ENCODE measurements at places on chromosomes 6 and 20. TPM values are rescaled to one million over a fixed set of nuclear protein-coding genes. Genes with fewer than 3 reads are reported as not detected.

The PCK1 gene
- total RNA-seq, result 0.13 TPM

The SLC32A1 gene
- not detected for total RNA-seq

The RPP40 gene
- 17.7 TPM for total RNA-seq

The UBD gene
- total RNA-seq, result 1.0 TPM

The CSNK2B gene
- total RNA-seq, result 172 TPM

The CPNE5 gene
- 0.20 TPM for total RNA-seq

The GPX5 gene
- total RNA-seq, result not detected

The TXLNB gene
- not detected for total RNA-seq

The GNAS-AS1 gene
- total RNA-seq, result not detected

The FNDC11 gene
- 0.25 TPM for total RNA-seq

The MUC21 gene
- not detected for total RNA-seq

The TDRD6 gene
- total RNA-seq, result not detected

The WFDC5 gene
- total RNA-seq, result not detected

The HLA-DQA1 gene
- not detected for total RNA-seq

The ZNF334 gene
- total RNA-seq, result not detected

The SERPINB1 gene
- total RNA-seq, result 52.0 TPM

The COL9A3 gene
- 0.96 TPM for total RNA-seq

The EYA2 gene
- total RNA-seq, result 2.5 TPM

The FAM83C gene
- 0.06 TPM for total RNA-seq

The DYNLRB1 gene
- total RNA-seq, result 217 TPM

The JAG1 gene
- 33.7 TPM for total RNA-seq

The LRRC73 gene
- 1.1 TPM for total RNA-seq

The TPD52L2 gene
- total RNA-seq, result 137 TPM

The KCNQ2 gene
- total RNA-seq, result 0.21 TPM

The TP53TG5 gene
- not detected for total RNA-seq

The SULF2 gene
- total RNA-seq, result 23.5 TPM

The APCDD1L gene
- 0.07 TPM for total RNA-seq

The TCFL5 gene
- 4.7 TPM for total RNA-seq

The WFDC2 gene
- not detected for total RNA-seq

The SLC25A27 gene
- 0.83 TPM for total RNA-seq

The VEGFA gene
- total RNA-seq, result 28.6 TPM

The COL19A1 gene
- total RNA-seq, result not detected

The C20orf204 gene
- 0.15 TPM for total RNA-seq

The MATN4 gene
- 0.09 TPM for total RNA-seq

The SNX14 gene
- 36.1 TPM for total RNA-seq

The ZNF311 gene
- 0.18 TPM for total RNA-seq

The PHACTR1 gene
- total RNA-seq, result not detected

The TAB2 gene
- total RNA-seq, result 26.2 TPM

The SMOC2 gene
- total RNA-seq, result not detected

The SCUBE3 gene
- 0.05 TPM for total RNA-seq

The C6orf132 gene
- 2.5 TPM for total RNA-seq

The USP49 gene
- total RNA-seq, result 0.83 TPM

The PTCHD4 gene
- total RNA-seq, result 0.07 TPM

The GGTLC1 gene
- not detected for total RNA-seq

The BAG2 gene
- 6.9 TPM for total RNA-seq

The BMP2 gene
- 0.29 TPM for total RNA-seq

The SERINC3 gene
- total RNA-seq, result 74.7 TPM

The EGFL8 gene
- total RNA-seq, result 0.82 TPM

The LY6G5C gene
- total RNA-seq, result 1.1 TPM

The LIN28B gene
- total RNA-seq, result 1.2 TPM

The SIRPB1 gene
- 0.29 TPM for total RNA-seq

The SLC17A1 gene
- total RNA-seq, result 0.16 TPM

The PROCR gene
- 142 TPM for total RNA-seq

The KIAA1755 gene
- total RNA-seq, result 0.13 TPM

The MYO6 gene
- 6.4 TPM for total RNA-seq

The METTL24 gene
- total RNA-seq, result not detected

The FRK gene
- total RNA-seq, result 1.3 TPM

The PDYN gene
- total RNA-seq, result not detected

Data from A549 treated with Mapracorat at 1 μM for 4 hours (cell line).